T-helper 22 cell (primary cell): ENCODE measurements at places on chromosomes 3 and 15.

- DNase-seq: no peak
Observed at GRCh38 chr3:9767418-9767817, 2.3 kb downstream of the CAMK1 start.

- no peak for DNase-seq
Observed at GRCh38 chr3:130900959-130901358, 7.1 kb downstream of the ATP2C1 start.

DNA sequence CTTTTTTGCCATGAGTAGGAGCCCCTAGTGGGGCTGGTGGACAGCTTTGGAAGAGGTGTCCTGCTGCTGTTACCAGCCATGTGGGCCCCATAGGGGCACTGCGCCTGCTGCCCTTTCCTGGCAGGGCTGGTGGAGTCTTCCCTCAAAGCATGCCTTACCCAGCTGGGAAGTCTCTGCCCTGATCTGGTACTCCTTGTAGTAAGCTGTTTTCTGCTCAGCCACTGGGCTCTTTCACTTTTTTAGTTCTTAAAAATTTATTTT, 26.2 kb downstream of the HMCES start:
- DNase-seq: no peak

DNA sequence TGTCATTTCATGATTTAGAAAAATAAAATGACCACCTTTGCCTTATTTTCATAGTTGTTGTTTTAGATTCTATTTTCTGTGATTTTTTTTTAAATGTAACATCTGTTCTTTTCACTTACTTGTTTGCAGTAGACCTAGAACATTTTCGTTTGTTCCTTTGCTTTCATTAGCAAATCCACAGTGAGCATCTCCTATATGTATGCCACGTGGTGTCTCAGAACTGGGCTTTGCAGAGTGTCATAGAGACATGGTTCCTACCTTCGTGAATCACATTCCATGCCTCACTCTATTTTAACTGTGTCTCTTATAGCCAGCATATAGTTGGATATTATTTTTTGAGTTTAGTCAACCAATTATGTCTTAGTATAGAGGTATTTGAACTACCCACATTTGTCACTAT, 118.2 kb downstream of the KLF13 start:
- DNase-seq: no peak

DNA sequence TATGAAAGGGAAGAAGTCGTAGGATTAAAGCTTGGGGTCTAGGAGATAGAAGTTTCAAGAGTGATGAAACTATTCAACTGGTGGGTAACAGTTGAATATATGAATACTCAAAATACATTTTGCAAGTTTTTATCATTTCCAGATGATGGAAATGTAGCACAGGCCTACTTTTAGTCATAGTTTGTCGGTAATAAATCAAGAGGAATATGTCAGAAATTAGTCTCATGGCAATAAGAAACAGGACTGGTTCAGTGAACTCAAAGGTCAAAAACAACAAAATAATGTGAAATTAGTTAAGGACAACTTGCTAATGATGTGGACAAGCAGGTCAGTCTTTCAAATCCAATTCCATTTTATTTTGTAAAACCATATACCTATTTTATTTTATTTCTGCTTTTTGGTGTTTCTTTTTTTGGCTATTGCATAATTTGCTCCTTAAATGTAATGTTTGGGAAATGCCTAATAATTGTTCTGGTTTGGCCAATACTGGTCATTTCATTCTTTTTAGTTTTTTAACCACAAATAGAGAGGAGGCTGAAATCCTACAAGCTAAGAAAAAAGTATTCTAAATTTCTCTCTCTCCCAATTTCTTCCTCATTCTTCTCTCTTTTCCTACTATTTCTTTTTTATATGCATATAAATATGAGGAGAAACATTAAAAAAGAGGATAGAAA, 195.2 kb upstream of the ARHGEF26 start:
- no peak for DNase-seq

DNA sequence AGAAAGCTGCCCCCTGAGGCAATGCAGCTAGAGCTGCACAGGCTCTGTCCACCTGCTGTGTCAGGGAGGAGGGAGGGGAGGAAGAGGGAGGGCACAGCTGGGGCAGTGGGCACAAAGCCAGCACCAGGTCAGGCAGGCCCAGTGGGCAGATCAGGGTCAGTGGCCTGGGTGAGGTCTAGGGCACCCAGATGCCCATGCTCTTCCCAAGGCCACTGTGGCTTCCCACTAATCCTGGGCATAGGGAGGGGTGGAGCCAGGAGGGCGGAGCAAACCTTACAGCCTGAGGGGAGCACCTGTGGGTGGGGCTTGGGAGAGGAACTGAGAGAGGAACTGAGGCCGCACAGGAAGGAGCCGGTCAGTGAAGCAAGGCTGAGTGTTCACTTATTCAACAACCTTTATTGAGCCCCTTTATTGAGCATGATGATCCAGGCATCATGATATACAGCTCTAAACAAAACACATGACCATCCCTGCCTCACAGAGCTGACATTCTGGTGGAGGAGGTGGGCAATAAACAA, 55.0 kb downstream of the RHCG start:
- no peak for DNase-seq

- no peak for DNase-seq
Observed at GRCh38 chr3:178420033-178420432, 116.2 kb upstream of the KCNMB2 start.

GRCh38 chr15:91695799-91696198, 157.7 kb upstream of the SLCO3A1 start:
- no peak for DNase-seq

DNA sequence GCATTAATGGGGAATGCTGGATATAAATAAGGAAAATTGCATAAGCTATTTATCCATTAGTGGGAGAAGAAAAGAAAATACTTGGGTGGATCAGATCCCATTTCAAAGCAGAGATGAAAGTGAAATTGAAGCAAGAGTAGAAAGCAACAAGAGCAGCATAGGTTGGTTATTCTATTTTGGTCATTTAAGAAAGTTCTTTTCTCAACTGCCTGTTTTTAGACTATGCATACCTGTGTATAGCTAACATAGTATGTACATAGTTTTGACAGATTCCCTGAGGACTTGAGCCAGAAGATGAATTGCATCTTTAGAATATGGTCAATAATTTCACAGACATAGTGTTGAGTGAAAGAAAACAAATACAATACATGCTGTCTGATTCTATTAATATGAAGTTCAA, 29.0 kb upstream of the DENND4A start:
- no peak for DNase-seq

DNA sequence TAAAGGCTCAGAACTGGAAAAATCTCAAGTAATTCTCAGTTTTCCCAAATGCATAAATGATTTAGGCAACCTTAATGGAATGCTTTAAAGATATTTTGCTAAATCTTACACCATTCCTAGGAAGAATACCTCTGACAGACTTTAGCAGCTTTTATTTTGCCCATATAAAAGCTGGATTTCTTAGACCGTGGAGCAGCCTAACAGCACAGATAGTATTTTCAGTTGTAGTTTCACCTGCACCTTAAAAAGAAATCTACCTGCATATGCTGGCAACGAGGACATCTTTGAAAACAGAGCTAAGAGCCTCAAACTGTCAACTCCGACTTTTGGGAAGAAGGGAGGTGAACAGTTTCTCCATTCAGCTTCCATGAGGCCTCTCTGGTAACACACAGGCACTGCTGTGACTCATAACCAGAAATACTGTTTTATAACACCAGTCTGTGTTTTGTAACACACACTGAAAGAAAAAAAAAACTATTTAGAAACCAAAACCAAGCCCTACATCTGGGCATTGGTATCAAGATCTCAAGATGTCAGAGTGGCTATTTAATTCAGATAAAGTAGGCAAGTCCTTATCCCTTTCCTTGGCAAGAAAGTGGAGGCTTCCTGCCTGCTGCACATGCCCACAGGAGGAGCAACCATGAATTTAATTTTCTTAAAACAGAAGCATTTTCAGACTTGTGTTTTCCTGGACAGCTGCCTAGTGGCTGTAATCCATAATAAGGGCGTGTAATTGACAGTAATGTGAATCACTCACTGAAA, 181.5 kb upstream of the ICE2 start:
- DNase-seq: no peak

GRCh38 chr3:126111126-126111551, 27.2 kb upstream of the SLC41A3 start:
- no peak for DNase-seq

- no peak for DNase-seq
Observed at GRCh38 chr15:70569091-70569713, 194.2 kb downstream of the UACA start.

GRCh38 chr3:73349657-73350056, 275.1 kb downstream of the PDZRN3 start:
- DNase-seq: no peak

DNA sequence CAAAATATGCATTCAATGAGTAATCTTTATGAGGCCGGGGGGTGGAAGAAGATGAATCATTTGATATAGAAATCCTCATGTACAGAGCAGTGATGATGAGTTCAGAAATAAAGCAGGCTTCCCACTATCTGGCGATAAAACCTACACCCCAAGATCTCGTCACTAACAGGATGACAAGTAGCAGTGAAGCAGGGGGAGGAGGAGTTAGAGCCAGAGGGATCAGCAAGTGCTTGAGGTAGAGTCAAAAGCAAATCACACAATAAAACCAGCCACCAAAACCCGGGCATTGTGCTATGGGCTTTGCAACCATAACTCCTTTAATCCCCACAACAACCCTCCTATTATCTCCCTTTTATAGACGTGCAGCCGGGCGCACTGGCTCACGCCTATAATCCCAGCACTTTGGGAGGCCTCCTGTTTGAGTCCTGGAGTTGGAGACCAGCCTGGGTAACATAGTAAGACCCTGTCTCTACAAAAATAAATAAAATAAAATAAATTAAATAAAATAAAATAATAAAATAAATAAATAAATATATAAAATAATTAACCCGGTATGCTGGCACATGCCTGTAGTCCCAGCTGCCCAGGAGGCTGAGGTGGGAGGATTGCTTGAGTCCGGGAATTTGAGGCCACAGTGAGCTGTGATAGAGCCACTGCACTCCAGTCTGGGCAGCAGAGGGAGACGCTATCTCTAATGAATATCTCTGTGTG, 53.0 kb downstream of the STARD5 start:
- no peak for DNase-seq

DNA sequence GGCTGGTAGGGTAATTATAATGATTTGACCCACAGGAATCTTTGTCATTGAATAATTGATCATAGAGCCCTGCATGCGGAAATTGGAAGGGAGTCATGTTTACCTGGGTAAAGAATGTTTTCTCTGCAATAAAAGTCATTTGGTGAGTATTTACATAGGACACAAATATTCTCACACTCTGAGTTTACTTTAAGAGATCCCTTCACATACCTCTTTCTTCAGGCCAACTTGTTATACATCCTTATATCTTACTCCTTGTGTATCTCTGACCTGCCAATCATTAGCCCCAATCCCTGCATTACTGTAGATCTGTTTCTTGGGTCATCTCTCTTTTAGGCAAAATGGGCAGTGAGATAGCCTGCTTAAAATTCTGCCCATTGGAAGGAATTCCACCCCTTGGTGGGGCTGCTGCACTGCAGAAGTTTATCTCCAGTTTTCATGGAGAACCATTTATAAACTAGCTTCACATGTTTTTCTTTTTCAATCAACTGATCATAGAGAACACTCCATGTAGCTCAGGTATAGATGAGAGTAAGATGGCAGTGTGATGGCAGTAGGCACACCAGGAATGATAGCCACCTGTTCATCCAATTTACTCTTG, 46.2 kb downstream of the ILDR1 start:
- no peak for DNase-seq

- no peak for DNase-seq
Observed at GRCh38 chr15:70057931-70058641, 39.6 kb downstream of the TLE3 start.

GRCh38 chr3:156256256-156256655, 135.9 kb downstream of the KCNAB1 start:
- DNase-seq: no peak

GRCh38 chr3:196192036-196192523, 19.1 kb downstream of the ZDHHC19 start:
- peak; percentile 51 for DNase-seq

- no peak for DNase-seq
Observed at GRCh38 chr3:188097791-188098190, 56.2 kb upstream of the LPP start.

DNA sequence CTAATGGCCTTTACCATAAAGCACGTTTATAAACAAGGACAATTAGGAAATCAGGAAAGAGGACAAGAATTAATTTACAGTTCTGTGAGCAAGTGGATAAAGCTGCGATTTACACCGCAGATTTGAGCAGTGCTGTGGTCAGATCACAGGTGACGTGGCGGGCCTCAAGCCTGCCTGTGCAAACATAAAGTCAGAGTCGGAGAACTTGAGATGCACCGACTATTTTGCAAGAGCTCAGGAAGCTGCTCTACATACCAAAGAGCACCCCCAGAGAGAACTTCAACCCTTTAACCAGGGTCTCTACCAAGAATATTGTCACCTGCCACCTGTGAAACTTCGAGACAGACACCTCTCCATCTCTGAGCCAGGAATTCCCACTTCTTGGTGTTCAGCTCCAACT, 35.7 kb downstream of the MECOM start:
- no peak for DNase-seq

GRCh38 chr3:105367063-105367405, 325 bp downstream of the ALCAM start:
- DNase-seq: no peak

DNA sequence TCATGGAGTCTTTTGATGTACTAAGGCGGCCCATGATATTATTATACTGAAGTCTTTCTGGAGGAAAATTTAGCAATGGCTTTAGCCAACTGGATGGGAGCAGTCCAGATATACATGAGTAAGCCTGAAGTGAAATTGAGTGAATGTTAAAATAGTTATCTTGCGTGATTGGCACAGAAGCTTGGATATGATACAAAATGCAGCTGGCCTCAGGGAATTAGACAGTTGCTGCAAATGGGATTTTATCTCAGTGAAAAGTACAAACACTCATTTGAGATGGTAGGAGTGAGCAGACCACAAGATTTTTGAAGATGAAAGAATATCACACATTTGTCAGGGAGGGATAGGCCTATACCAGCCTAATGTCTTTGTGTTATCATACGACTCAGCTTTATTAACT, 8.9 kb downstream of the LMOD3 start:
- DNase-seq: no peak

DNA sequence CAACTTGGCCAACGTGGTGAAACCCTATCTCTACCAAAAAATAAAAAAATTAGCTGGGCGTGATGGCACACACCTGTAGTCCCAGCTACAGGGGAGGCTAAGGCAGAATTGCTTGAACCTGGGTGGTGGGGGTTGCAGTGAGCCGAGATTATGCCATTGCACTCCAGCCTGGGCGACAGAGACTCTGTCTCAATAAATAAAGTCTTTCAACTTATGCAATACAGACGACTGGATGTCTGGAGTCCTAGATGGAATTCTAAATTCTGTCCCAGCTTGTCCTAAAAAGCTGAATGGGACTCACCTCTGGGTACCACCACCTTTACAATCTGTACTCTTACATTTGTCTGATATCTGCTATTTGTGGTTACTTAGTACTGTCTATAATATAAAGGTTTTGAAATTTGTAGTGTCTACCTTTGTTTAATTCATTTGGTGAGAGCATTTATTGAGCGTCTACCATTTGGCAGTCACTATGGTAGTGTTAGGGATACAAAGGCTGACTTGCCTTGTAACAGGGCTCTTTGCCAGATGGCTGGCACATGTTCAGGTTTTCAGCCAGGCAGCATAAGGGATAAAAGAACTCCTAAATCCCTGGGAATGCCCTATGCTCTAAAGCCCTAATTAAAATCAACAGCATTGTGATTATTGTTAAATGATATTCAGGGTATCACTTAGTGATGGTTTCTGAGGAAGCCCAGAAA, 7.2 kb upstream of the ZNF609 start:
- DNase-seq: no peak

GRCh38 chr15:22942306-22942855, 37.8 kb downstream of the CYFIP1 start:
- no peak for DNase-seq

- no peak for DNase-seq
Observed at GRCh38 chr3:100008081-100008698, 106.1 kb downstream of the FILIP1L start.

GRCh38 chr3:61564395-61565059, 3.2 kb downstream of the PTPRG start:
- no peak for DNase-seq
